Spleen (tissue), 13 donors: ENCODE measurements at places on chromosomes 6 and 20. TPM values are rescaled to one million over a fixed set of nuclear protein-coding genes. Genes with fewer than 3 reads are reported as not detected.

Gene TAP2
- 106 TPM for total RNA-seq

Gene PTK7
- 28.2 TPM for total RNA-seq

Gene NOP56
- total RNA-seq, result 183 TPM

Gene PGC
- not detected for total RNA-seq

Gene PRKN
- total RNA-seq, result 6.4 TPM

Gene L3MBTL1
- 16.8 TPM for total RNA-seq

Gene AGPAT1
- total RNA-seq, result 27.9 TPM

Gene THBD
- total RNA-seq, result 255 TPM

Gene CYP24A1
- total RNA-seq, result not detected
